ENCODE measurements at places on chromosomes 3 and 15.
A peak's percentile ranks its signal among the peaks of the same experiment; 100 is the strongest.

- no peak for DNase-seq
Measured at GRCh38 chr3:128413003-128413370, 53.7 kb downstream of the DNAJB8 start.

GRCh38 chr3:58948018-58948417 is 101.8 kb downstream of the CFAP20DC start:
- no peak for DNase-seq

DNA sequence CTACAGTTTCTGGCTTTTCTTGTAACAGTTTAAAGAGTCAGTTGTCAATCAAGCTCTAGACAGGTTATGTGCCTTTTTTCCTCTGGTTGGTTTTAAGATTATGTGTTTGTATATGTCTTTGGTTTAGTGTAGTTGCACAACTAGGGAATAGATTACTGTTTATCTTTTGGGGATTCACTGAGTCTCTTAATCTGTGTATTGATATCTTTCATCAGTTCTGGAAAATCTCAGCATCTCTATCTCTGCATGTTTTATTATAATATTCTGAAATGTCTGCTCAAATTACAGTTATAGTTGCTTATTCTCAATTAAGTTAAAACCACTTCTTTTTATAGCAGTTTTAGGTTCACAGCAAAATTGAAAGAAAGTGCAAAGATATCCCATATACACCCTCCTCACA is 14.3 kb downstream of the DUT start:
- no peak for DNase-seq

DNA sequence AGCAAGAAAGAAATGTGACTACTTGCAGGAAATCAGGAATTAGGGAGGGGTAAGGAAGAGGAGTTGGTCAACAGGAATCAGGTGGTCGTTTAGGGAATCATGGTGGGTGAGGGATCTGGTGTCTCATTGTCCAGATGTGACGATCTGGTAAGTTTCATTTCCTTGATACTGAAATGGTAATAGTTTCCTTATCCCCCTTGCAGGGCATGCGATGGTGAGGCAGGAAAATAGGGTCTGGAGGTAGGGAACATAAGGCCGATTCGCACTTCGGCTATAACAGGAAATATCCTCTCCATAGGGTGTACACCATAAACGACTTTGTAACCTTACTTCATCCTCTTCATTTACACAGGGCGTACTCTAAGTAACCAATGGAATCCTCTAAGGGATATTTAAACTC is 574 bp upstream of the LRRC34 start:
- DNase-seq: peak; percentile 6

DNA sequence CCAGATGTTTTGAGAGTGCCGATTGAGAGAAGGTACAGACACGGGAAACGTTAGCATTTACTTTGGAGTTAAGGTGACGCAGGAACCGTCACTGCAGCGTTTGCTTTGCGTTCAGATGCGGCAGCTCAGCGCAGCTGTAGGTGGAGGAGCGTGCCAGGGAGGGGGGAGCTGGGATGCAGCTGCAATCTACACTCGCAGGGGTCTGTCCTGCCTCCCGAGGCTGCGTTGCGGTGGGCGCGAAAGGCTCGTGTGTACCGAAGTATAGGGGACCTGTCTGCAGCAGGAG is 425 bp upstream of the FYTTD1 start:
- no peak for DNase-seq

- no peak for DNase-seq
Measured at GRCh38 chr3:13712682-13713180, 163.8 kb downstream of the FBLN2 start.

GRCh38 chr15:32899126-32899596 is 181.4 kb downstream of the GREM1 start:
- DNase-seq: no peak

GRCh38 chr15:71747128-71748083 is 62.9 kb upstream of the NR2E3 start:
- DNase-seq: no peak

All from CD4-positive, alpha-beta T cell treated with Interleukin-10 for 1 hour (primary cell).